ENCODE measurements at places on chromosomes 11 and 22.

DNA sequence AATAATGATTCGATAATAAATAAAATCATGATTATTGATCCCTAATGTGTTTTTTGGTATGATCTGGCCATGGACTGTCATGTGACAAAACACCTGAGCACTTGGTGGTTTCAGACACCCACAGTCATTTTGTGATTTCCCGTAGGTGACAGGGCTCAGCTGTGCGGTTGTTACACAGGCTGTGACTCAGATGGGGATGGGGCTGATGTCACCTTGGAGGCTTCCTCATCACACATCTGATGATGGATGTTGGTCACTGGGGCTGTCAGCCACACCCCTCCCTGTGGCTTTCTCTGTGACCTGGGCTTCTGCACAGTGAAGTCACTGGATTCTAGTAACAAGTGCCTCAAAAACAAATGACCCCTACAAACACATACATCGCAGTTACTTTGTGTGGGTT lies 995.1 kb downstream of the BRD1 start:
- H3K36me3 ChIP-seq, result no peaks in the 10 kb centered on the region
- no peak overlapping the region for H3K27ac ChIP-seq
- DNase-seq, result no peak
- no peak overlapping the region for H3K4me3 ChIP-seq
- peaks cover 14% of the 10 kb centered on the region for H3K27me3 ChIP-seq
- H3K4me1 ChIP-seq, result no peaks in the 10 kb centered on the region

GRCh38 chr11:60315871-60316270 lies 11.2 kb upstream of the MS4A6E start:
- H3K4me1 ChIP-seq, result no peaks in the 10 kb centered on the region
- no peak overlapping the region for H3K4me3 ChIP-seq
- H3K36me3 ChIP-seq, result no peaks in the 10 kb centered on the region
- no peak for DNase-seq

DNA sequence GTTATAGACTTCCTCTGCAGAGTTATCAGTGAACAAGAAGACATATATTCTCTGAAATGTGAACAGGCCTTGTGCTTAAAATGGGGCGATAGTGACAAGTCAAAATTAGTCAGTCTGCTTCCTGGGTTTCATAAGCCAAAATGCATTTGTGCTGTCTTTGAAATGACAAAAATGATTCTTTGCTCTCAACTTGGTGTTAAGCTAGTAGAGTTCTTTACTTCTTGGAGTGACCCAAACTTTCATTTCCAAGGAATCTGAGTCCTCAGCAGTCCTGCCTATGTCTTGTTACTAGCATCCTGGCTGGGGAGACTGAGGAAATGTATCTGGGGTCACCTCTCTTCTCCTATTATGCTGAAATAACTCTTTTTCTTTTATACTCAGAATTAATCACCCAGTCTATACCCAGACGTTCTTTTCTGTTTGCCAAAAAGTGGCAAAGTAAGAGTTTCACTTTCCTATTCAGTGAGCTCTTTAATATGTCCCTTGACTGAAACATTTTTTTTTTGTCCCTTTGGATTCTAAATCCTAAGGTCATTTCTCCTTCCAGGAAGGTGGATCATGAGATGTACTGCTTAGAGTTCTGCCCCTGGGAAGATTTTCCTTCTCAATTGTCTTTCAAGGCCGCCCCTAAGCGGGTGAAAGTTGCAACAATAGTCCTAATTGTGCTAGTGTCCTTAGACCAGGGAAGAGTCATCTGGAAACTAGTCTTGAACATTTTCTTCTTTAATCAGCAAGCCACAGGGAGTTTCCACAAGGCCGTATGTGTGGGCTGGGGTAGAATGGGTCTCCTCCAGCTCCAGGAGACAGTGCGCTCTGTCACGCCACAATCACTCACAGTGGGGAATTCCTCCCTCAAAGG lies 53.0 kb upstream of the RDX start:
- no peak overlapping the region for H3K4me3 ChIP-seq
- no peaks in the 10 kb centered on the region for H3K4me1 ChIP-seq
- DNase-seq, result no peak
- H3K27ac ChIP-seq, result no peak overlapping the region
- H3K36me3 ChIP-seq, result no peaks in the 10 kb centered on the region

- DNase-seq, result no peak
- H3K27ac ChIP-seq, result no peak overlapping the region
- H3K4me1 ChIP-seq, result no peaks in the 10 kb centered on the region
- no peaks in the 10 kb centered on the region for H3K36me3 ChIP-seq
Observed at GRCh38 chr11:105968021-105968697, 53.9 kb downstream of the MSANTD4 start.

DNA sequence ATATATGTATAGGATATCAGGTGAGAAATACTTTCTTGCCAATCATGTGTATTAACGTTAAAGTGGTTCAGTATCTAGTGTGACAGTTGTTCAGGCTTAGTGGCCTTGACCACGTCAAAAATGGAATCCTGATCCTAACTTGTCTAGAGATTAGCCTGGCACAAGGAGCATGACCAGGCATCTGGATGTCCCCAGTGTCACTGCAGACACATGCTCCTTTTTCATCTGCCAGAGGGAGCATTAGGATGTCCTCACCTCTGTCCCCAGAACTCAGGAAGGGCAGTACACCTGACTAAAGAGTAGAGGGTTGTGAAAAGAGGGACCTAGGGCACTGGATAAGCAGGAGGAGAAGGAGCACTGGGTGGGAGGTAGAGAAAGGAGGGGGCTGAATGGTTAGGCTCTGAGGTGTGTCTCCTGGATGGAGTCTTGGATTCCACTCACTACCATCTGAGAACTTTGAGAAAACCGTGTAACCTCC lies 40.9 kb upstream of the GGTLC2 start:
- no peak overlapping the region for H3K4me3 ChIP-seq
- no peak for DNase-seq
- no peaks in the 10 kb centered on the region for H3K4me1 ChIP-seq
- H3K27ac ChIP-seq, result no peak overlapping the region
- no peaks in the 10 kb centered on the region for H3K27me3 ChIP-seq

DNA sequence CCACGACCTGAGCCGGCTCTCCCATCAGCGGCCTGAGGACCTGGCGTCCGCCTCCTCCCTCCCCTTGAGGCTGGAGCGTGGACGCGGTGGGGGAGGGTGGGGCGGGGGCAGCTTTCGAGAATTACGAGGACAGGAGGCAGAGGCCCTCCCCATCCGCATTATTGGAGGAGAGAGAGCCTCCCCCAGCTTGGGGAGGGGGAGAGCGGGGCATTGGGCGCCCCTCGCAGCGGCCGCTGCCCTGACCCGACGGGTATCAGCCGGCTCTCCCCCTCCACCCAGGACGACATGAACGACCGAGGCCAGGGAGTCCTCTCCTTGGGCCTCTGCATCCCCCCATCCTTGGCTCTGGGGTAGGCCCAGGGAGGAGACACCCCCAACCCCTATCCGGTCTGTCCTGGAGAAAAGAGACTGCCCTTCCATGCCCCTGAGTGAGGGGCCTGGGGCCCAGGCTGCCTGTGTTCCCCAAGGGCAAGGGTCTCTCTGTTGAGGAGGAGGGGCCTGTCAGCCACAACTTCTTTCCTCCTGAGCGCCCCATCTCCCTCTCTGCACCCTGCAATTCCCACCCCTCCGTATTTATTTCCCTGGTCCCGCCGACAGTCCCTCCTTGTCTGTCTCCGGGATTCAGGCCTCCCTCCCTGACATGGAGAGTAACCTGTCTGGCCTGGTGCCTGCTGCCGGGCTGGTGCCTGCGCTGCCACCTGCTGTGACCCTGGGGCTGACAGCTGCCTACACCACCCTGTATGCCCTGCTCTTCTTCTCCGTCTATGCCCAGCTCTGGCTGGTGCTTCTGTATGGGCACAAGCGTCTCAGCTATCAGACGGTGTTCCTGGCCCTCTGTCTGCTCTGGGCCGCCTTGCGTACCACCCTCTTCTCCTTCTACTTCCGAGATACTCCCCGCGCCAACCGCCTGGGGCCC lies 495 bp downstream of the GPR137 start:
- no peak for DNase-seq
- H3K27me3 ChIP-seq, result peaks cover 12% of the 10 kb centered on the region
- peaks cover 19% of the 10 kb centered on the region for H3K36me3 ChIP-seq
- peak overlapping the region; percentile 99 for H3K27ac ChIP-seq
- H3K4me3 ChIP-seq, result peak overlapping the region; percentile 90

GRCh38 chr22:38834215-38834953 lies 9.4 kb downstream of the NPTXR start:
- no peak overlapping the region for H3K27ac ChIP-seq
- no peaks in the 10 kb centered on the region for H3K27me3 ChIP-seq

DNA sequence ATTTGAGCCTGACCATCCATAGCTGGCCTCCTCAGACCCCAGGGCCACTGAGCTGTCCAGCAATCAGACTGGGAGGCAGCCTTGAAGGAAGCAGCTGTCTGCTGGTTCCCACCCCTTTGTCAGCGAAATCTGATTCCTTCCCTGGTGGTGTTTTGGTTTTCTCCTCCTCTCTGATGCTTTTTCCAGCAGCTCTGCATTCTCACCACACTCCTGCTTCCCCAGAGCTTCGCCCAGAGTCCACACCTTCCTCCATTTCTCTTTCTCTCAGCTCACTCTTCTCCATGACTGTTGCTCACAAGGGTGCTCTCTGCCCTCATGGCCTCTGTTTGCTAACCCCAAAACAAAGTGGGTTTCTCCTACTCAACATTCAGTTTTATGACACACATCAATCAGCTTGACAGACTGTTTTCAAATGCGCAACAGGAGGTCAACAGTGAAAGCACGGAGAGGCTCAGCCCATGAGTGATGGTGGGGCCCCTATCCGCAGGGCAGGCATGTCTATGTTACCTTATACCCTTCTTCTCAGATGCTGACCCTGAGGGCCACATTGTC lies 130.6 kb upstream of the MTNR1B start:
- H3K27me3 ChIP-seq, result peaks cover 3% of the 10 kb centered on the region
- H3K36me3 ChIP-seq, result no peaks in the 10 kb centered on the region
- H3K4me1 ChIP-seq, result no peaks in the 10 kb centered on the region
- no peak for DNase-seq
- H3K4me3 ChIP-seq, result no peak overlapping the region
- no peak overlapping the region for H3K27ac ChIP-seq

DNA sequence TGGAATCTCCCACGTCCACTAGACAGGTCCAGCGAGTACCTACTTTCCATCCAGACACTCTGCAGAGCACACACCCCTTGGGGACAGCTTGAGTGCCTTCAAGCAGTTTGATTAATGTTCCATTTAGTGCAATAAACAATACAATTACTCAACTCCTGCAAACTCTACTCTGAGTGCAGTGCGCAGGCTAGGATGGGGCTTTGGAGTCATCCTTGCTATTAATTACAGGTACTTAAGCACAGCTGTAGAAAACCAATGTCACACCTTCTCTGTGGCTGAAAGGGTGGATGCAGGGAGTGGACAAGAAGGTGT lies 82.6 kb downstream of the MN1 start:
- no peak for DNase-seq
- H3K36me3 ChIP-seq, result no peaks in the 10 kb centered on the region
- H3K4me3 ChIP-seq, result no peak overlapping the region

- no peaks in the 10 kb centered on the region for H3K36me3 ChIP-seq
- no peaks in the 10 kb centered on the region for H3K27me3 ChIP-seq
- no peak for DNase-seq
- no peaks in the 10 kb centered on the region for H3K4me1 ChIP-seq
Observed at GRCh38 chr11:27688076-27688475, 12.2 kb downstream of the BDNF start.

- peaks cover 57% of the 10 kb centered on the region for H3K36me3 ChIP-seq
- peak overlapping the region; percentile 5 for H3K27ac ChIP-seq
- H3K27me3 ChIP-seq, result no peaks in the 10 kb centered on the region
- H3K4me1 ChIP-seq, result peaks cover 45% of the 10 kb centered on the region
- no peak for DNase-seq
- H3K4me3 ChIP-seq, result no peak overlapping the region
Observed at GRCh38 chr22:35410663-35411034, 10.7 kb downstream of the MCM5 start.

GRCh38 chr11:11966826-11967668 lies 41.4 kb downstream of the DKK3 start:
- peaks cover 34% of the 10 kb centered on the region for H3K4me1 ChIP-seq
- H3K27ac ChIP-seq, result no peak overlapping the region
- no peaks in the 10 kb centered on the region for H3K27me3 ChIP-seq

DNA sequence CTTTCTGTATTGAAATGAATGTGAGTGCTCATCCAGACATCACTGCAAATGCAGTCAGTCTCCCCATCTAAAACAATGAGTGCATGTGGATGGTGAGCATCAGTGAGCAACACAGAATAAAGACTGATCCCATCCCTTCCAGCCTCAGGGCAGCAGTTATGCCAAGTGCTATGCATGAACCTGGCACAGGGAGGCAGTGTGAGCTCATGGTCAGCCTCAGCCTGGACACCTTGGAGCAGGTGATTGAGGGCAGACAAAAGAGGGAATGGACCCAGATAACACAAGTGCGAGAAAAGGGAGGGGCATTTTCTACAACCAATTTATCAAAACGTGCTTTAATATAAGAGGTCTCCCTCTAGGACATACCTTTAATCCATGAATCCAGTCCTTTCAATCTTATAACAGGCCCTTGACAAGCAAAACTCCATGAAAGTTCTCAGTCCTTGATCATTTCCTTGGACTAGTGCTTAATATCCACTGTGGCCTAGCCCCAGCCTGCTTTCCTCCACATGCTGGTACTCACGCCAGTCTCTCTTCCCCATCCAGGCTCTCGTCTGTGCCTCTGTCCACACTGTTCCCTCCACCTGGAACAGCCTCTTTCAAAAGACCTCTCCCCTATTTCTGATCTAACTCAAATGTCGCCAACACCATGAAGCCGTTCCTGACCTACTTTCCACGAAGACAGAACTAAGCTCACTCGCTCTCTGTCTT lies 50.5 kb upstream of the LRRC55 start:
- peak; percentile 14 for DNase-seq
- H3K36me3 ChIP-seq, result no peaks in the 10 kb centered on the region
- H3K4me3 ChIP-seq, result no peak overlapping the region
- no peaks in the 10 kb centered on the region for H3K27me3 ChIP-seq
- H3K27ac ChIP-seq, result no peak overlapping the region

- DNase-seq, result no peak
- H3K27me3 ChIP-seq, result peaks cover 47% of the 10 kb centered on the region
Observed at GRCh38 chr22:45886540-45886939, 90.4 kb downstream of the WNT7B start.

GRCh38 chr22:45262931-45263462 lies 21.8 kb upstream of the UPK3A start:
- H3K4me3 ChIP-seq, result no peak overlapping the region
- no peaks in the 10 kb centered on the region for H3K4me1 ChIP-seq
- DNase-seq, result no peak
- H3K27me3 ChIP-seq, result no peaks in the 10 kb centered on the region
- no peak overlapping the region for H3K27ac ChIP-seq
- no peaks in the 10 kb centered on the region for H3K36me3 ChIP-seq

GRCh38 chr22:48224332-48224731 lies 1461.9 kb downstream of the TBC1D22A start:
- H3K4me3 ChIP-seq, result no peak overlapping the region
- H3K27me3 ChIP-seq, result no peaks in the 10 kb centered on the region
- no peak for DNase-seq
- H3K4me1 ChIP-seq, result no peaks in the 10 kb centered on the region
- no peaks in the 10 kb centered on the region for H3K36me3 ChIP-seq

GRCh38 chr11:130051082-130051481 lies 18.6 kb upstream of the APLP2 start:
- DNase-seq, result no peak
- no peak overlapping the region for H3K27ac ChIP-seq
- no peaks in the 10 kb centered on the region for H3K36me3 ChIP-seq
- no peak overlapping the region for H3K4me3 ChIP-seq

- H3K4me1 ChIP-seq, result no peaks in the 10 kb centered on the region
- no peak for DNase-seq
- H3K4me3 ChIP-seq, result no peak overlapping the region
Observed at GRCh38 chr11:6855971-6856541, 6.8 kb upstream of the OR10A2 start.

- no peaks in the 10 kb centered on the region for H3K36me3 ChIP-seq
- no peaks in the 10 kb centered on the region for H3K27me3 ChIP-seq
- H3K4me1 ChIP-seq, result peaks cover 11% of the 10 kb centered on the region
- no peak overlapping the region for H3K4me3 ChIP-seq
Observed at GRCh38 chr11:8232414-8232813, 31.3 kb downstream of the LMO1 start.
